ENCODE measurements at places on chromosomes 7 and 10. TPM values are rescaled to one million over a fixed set of nuclear protein-coding genes. Genes with fewer than 3 reads are reported as not detected.

Gene CYP2E1
- total RNA-seq, result 4.1 TPM

Gene OR13A1
- total RNA-seq, result 0.15 TPM

GRCh38 chr7:69190025-69190424 lies 408.2 kb upstream of the AUTS2 start:
- DNase-seq, result no peak

DNA sequence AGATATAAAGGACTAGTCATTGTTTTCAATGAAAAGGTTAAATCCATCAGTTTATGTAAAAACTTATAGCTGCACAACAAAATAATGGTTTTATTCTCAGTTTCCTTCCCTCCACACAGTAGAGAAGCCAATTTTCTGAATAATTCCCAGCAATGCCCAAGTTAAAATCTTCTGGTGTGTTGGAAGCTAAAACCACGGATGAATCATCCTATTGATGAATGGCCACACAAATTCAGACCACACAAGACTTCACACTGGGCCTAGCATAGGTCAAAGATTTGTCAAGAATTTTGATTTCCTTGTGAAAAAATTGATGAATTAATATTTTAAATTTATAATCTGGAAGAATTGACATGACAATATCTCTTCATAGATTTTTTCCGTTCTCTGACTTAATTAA lies 617.6 kb downstream of the INHBA start:
- peak; percentile 51 for DNase-seq

DNA sequence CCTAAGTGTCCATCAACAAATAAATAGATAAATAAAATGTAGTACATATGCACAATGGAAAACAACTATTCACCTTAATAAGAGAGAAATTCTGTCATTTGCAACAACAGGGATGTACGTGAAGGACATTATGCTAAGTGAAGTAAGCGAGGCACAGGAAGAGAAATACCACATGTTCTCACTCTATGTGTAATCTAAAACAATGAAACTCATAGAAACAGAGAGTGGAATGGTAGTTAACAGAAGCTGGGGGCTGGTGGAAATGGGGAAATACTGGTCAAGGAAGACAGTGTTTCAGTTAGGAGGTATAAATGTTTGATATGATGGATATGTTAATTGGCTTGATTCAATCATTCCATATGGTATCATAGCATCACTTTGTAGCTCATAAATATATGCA lies 43.1 kb downstream of the ARL4A start:
- DNase-seq, result no peak

Gene HEPACAM2
- total RNA-seq, result not detected

- no peak for DNase-seq
Observed at GRCh38 chr7:134533288-134533771, 6.0 kb downstream of the AKR1B10 start.

- DNase-seq, result peak; percentile 72
Observed at GRCh38 chr7:151062399-151063211, 3.2 kb downstream of the SLC4A2 start.

Gene OR2F1
- total RNA-seq, result not detected

DNA sequence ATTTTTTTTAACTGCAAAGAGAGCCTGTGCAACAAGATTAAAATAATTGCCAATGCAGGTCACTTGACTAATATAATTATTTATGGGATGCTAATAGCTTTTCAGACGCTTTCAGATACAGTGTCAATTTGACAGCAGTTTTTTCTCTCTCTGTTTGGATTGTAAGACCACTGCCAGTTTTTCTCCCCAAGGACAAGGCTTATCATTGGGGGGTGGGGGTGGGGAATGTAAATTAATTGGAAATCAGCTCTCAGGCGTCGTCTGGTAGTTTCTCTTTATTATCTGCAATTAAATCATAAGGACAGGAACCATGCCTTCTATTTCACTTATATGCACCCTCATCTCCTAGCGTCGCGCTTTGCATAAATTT lies 559 bp upstream of the LRGUK start:
- DNase-seq, result no peak

GRCh38 chr10:58644311-58644710 lies 131.6 kb downstream of the BICC1 start:
- DNase-seq, result no peak

DNA sequence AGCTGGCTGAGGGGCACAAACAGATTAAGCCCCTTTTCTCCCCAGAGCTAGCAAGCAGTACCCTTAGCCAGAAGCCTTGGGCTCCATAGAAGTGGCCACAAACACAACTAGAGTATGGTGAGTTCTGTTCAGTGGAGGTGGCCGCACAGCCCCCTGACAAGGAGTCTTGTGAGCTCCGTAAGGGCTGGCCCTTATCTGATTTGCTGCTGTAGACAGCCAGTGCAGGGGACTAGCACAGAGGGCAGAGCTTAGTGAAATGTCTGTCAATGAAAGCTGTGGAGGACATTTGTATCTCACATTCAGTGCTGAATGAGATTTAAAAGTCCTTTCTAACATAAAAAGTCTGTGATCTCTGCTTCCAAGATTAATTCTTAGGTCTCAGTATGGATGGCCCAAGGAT lies 137.3 kb downstream of the AUTS2 start:
- peak; percentile 67 for DNase-seq

Gene AKR1D1
- 0.28 TPM for total RNA-seq

DNA sequence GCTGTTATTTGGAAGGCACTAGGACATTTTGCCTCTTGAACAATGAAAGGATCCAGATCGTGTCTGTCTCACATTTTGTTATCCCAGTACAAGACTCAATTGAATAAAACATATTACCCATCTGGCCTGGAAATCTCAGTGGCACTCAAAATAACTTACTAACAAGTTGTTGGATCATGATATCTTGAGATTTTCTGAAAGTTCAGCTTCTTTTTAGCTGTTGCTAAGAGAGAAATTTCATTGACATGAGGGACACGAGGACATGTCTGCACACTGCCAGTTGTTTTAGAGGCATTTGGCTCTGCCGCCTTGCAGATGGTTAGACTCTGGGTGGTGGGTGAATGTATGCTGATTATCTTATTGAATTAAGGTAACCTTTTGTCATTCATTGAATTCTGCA lies 41.0 kb downstream of the KAT6B start:
- no peak for DNase-seq

GRCh38 chr7:130971297-130971696 lies 237.3 kb upstream of the KLF14 start:
- no peak for DNase-seq

DNA sequence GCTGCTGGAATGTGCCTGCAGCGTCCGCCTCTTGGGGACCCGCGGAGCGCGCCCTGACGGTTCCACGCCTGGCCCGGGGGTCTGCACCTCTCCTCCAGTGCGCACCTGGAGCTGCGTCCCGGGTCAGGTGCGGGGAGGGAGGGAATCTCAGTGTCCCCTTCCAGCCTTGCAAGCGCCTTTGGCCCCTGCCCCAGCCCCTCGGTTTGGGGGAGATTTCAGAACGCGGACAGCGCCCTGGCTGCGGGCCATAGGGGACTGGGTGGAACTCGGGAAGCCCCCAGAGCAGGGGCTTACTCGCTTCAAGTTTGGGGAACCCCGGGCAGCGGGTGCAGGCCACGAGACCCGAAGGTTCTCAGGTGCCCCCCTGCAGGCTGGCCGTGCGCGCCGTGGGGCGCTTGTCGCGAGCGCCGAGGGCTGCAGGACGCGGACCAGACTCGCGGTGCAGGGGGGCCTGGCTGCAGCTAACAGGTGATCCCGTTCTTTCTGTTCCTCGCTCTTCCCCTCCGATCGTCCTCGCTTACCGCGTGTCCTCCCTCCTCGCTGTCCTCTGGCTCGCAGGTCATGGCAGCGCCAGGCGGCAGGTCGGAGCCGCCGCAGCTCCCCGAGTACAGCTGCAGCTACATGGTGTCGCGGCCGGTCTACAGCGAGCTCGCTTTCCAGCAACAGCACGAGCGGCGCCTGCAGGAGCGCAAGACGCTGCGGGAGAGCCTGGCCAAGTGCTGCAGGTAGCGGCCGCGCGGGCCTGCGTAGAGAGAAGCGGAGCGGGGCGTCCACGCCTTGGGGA lies 645 bp downstream of the SLC26A4 start:
- DNase-seq, result peak; percentile 74

- DNase-seq, result no peak
Observed at GRCh38 chr10:3683560-3683959, 101.4 kb downstream of the KLF6 start.

GRCh38 chr10:132320654-132321469 lies 11.1 kb upstream of the LRRC27 start:
- DNase-seq, result no peak

DNA sequence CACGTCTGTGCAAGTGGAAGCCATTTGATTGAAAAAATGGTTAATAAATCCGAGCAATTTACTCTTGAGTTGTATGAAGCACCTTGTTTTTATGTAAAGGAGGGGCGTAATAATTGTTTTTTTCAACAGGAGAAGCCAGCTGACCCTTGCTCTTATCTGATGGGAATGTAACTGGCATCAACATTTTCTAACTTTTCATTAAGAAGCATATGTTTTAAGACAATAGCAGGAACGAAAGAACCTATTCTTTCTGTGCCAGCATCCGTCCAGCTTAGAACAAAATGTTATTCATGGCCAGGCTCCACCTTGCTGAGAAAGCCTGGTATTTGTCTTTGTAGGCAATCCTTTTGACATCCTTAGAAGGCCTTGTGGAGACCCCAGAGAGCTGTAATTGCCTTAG lies 22.2 kb upstream of the AFAP1L2 start:
- no peak for DNase-seq

DNA sequence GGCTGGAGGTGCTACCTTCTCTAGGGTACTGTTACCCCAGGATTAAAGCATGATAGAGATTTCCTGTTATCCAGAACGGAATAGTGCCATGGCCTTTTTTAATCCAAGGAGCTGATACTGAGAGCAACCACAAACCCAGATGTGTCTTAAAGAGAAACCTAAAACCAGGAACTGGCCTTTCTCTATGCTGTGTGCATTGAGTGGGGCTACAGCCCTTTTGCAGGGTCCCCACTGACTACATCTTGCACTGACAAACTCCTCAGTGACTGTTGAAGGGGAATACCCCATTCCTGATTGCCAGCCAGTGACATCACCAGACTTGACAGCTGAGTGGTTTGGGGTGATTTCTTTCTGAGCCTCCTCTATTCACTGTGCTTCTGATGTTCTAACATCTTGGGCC lies 81.9 kb upstream of the CAPZA2 start:
- DNase-seq, result no peak

GRCh38 chr7:107172276-107173032 lies 3.7 kb downstream of the HBP1 start:
- no peak for DNase-seq

GRCh38 chr10:96410296-96410695 lies 51.5 kb upstream of the OPALIN start:
- no peak for DNase-seq

Gene CCDC3
- total RNA-seq, result 4.3 TPM

- no peak for DNase-seq
Observed at GRCh38 chr10:17655567-17656146, 11.7 kb downstream of the STAM start.

DNA sequence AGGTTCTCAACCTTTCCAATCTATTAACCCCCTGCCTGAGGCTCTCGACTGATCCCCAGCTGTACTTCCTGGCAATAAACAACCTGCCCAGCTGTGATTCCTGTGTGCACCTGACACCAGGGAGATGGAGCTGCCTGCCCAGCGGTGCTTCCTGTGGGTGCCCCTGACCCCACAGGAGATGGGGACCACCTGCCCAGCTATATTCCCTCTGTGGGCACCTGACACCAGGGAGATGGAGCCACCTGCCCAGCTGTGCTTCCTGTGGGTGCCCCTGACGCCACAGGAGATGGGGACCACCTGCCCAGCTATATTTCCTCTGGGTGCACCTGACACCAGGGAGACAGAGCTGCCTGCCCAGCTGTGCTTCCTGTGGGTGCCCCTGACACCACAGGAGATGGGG lies 184.0 kb downstream of the DIP2C start:
- DNase-seq, result no peak

Gene TMEM176B
- 25.6 TPM for total RNA-seq

Gene PARD3
- 64.8 TPM for total RNA-seq

DNA sequence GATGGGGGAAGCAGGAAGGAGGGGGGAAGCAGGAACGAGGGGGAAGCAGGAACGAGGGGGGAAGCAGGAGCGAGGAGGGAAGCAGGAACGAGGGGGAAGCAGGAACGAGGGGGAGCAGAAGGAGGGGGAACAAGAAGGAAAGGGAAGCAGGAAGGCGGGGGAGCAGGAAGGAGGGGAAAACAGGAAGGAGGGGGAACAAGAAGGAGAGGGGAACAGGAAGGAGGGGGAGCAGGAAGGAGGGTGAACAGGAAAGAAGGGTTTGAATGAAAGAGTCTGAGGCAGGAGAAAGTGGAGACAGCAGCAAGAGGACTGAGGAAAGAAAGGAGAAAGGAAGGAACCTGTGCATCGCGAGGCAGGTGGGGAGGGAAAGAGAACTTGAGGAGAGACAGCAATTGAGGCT lies 256.6 kb downstream of the PTEN start:
- no peak for DNase-seq

GRCh38 chr10:102300278-102300843 lies 55.0 kb downstream of the GBF1 start:
- DNase-seq, result peak; percentile 70

DNA sequence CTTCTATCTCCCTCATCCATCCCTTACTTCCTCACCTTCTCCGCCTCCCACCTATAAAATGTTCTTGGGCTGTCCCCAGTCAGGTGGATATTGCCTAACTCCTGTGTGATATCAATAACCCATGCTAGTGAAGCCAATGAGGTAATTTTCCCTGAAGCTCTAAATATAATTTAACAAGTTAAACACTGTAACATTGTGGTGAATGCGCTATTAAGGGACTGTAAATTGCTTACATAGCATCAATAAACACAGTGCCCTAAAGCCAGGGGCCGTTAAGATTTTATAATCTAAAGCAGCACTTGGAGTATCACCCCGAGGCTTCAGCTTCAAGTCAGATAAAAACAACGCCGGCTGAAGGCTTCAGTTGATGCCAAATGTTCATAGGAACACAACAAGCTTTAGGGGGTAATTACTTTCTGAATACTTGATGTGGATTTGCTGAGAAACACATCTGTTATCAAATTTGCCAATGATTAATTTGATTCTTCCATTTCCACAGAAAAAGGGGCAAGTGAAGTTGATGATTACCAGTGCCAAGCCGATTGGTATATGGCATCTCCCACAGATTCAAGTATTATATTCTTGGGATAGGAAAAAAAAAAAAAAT lies 138.4 kb downstream of the CREB5 start:
- DNase-seq, result no peak

Gene TYSND1
- total RNA-seq, result 28.8 TPM

Gene HYAL4
- total RNA-seq, result not detected

Gene MTPN
- 110 TPM for total RNA-seq

Gene PLEKHS1
- total RNA-seq, result not detected

Gene GARIN1A
- 0.45 TPM for total RNA-seq

Gene ABI1
- total RNA-seq, result 38.0 TPM

Gene BAZ1B
- 42.5 TPM for total RNA-seq

Gene LCOR
- 22.2 TPM for total RNA-seq

- DNase-seq, result no peak
Observed at GRCh38 chr7:110889335-110889734, 201.6 kb upstream of the LRRN3 start.

DNA sequence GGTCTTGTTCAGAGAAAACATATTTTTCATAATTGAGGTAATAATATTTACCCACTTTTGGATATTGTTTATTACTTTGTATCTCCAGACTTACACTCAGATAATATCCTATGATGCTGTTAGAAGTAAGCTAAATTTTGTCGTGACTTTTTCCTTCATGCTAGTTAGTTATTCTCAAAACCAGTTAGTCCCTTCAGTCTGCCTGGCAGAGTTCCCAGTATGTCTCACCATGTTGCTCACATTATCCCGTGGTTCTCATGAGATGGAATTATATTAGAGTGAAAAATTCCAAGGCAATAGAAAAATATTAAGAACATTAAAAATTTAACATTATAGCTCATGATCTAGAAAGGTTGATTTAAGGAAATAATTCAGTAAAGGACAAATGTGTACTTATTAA lies 81.5 kb upstream of the SMIM30 start:
- DNase-seq, result peak; percentile 55

GRCh38 chr7:28267012-28267411 lies 86.4 kb upstream of the JAZF1 start:
- DNase-seq, result no peak

All from cardiac muscle cell (in vitro differentiated cells and primary cell).